ENCODE measurements at places on chromosomes 4 and X. TPM values are rescaled to one million over a fixed set of nuclear protein-coding genes. Genes with fewer than 3 reads are reported as not detected.

NSG1 gene
- polyA plus RNA-seq = 1.7 TPM

C4orf36 gene
- not detected for polyA plus RNA-seq

GIMD1 gene
- polyA plus RNA-seq = 0.10 TPM

RNF212 gene
- 3.2 TPM for polyA plus RNA-seq

MAGEB17 gene
- not detected for polyA plus RNA-seq

MAGEA8 gene
- 0.16 TPM for polyA plus RNA-seq

RPL9 gene
- polyA plus RNA-seq = 2,327 TPM

POLN gene
- 2.2 TPM for polyA plus RNA-seq

PPM1K gene
- 11.3 TPM for polyA plus RNA-seq

CXCL11 gene
- polyA plus RNA-seq = not detected

GAGE2A gene
- polyA plus RNA-seq = not detected

HELQ gene
- 15.2 TPM for polyA plus RNA-seq

RAB41 gene
- 0.44 TPM for polyA plus RNA-seq

All from muscle of back (tissue), 13 donors.